ENCODE measurements at places on chromosomes 7 and 10.

DNA sequence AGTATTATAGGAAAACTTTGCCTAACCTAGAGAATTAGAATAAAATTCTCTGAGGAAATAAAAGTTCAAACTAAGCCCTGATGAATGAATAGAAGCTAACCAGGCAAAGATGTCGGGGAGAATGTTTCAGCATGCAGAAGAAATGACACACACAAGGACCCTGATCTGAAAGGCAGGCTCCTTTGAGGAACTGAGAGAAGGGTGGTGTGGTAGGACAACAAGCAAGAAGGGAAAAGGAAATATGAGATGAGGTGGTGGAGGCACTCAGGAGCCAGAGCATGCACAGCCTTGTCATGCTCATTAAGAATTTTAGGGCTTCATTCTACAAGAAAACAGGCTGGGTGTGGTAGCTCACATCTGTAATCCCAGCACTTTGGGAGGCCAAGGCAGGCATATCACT, 90.6 kb downstream of the ARHGAP12 start:
- no peak for DNase-seq

DNA sequence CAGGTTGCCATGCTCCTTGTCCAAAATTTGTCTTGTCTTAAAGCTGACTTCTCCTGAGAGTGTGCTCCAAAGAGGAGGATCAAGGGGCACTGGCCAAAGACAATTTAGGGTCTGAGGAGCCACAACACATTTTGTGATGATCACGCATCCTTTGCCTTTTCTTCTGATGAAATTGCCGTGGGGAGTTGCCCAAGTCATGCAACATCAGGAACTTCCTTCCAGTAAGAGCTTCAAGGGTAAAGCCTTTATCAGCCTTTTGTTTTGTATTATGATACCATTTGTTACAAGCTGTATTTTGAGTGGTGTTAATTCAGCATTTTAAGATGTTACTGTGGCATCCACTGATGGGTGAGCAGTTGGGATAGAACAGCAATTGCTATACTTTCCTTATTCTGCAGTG, 131.2 kb upstream of the MKI67 start:
- no peak for DNase-seq

- no peak for DNase-seq
Measured at GRCh38 chr7:32191305-32191704, 121.1 kb upstream of the PDE1C start.

DNA sequence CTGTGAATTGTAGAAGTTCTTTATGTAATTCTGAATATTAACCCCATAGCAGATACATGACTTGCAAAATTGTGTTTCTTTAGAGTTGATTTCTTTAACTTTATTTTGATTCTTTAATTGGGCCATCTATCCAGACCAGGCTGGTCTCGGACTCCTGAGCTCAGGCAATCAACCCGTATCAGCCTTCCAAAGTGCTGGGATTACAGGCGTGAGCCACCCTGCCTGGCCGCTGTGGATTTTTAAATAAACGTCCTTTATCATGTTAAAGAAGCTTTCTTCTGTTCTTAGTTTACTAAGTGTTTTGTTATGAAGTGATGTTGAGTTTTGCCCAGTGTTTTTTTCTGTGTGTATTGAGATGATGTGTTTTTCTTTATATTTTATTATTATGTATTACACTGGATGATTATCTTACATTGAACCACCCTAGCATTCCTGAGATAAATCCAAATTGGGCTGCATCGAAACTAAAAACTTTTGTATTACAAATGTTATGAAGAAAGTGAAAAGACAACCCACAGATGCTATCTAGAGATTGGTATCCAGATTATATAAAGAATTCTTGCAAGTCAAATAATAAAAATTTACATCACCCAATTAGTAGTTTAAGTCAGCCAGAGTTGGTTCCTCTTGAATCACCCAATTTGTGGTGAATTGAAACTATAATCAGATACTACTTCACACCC, 118.1 kb downstream of the TPST1 start:
- no peak for DNase-seq

DNA sequence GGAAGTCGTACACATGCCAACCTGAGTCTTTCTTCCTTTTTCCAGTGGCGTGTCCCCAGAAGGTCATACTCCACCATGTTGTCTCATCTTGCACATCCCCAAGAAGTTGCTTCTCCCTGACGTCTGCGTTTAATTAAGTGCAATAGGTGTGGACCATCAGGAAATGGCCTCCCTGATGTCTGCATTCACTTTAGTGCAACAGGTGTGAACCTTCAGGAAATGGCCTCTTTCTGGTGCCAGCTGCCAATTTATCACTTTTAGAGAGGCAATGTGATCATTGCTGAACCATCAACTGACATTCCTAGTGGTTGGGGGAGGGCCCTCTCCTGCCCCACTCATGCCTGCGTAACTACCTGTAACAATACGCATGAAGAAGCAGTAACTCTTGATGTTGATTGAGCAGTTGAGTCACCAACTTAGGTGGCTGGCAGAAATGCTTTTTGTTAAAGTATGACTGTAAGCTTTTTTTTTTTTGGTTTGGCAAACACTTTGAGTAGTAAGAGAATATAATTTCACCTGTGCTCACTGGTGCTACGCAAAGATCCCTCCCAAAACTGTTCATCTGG, 25.8 kb downstream of the SCIN start:
- DNase-seq = no peak

GRCh38 chr10:1343176-1343575, 287.0 kb downstream of the WDR37 start:
- no peak for DNase-seq

DNA sequence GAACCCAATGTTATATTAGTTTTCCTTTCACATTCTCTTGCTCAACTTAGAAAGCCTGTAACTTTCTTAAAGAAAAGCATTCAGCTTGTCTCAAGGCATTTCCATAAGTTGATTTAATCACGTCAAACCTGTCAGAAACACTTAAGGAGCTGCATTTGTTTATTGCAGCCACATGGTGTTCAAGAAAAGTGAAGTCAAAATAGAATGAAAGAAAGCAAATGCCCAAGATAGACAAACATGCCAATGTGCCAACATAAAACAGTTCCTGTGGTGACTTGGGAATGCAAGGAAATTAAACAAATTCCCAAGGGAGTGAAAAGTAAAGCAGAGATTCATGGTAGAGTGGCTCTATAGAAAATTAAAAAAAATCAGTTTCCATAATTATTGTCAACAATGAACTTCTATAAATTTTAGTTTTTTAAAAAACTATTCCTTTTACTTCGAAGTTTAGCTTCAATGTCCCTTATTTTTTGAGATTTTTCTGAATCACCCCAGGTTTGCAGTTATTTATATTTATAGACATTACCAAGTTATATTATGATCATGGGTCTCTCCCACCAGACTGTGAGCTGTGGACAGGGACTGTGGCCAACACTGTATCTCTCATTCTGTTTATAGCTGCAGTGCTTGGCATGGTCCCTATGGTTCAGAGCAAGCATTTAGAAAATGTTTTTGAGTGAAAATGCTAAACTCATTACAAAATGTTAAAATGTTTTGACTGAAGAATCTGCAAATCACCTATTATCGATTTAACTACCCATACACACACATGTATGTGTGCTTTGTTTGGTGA, 887.4 kb downstream of the REEP3 start:
- no peak for DNase-seq

DNA sequence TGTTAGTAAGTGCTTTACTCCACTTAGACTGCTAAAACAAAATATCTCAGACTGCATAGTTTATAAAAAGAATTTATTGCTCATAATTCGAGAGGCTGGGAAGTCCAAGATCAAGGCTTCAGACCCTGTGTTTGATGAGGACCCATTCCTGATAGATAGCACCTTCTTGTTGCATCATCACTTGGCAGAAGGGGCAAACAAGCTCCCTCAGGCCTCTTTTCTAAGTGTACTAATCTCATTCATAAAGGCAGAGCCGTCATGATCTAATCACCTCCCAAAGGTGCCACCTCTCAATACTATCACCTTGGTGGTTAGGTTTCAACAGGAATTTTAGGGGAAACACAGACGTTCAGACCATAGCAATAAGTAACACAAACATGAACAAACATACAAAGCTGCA, 55.4 kb downstream of the CRPPA start:
- no peak for DNase-seq

DNA sequence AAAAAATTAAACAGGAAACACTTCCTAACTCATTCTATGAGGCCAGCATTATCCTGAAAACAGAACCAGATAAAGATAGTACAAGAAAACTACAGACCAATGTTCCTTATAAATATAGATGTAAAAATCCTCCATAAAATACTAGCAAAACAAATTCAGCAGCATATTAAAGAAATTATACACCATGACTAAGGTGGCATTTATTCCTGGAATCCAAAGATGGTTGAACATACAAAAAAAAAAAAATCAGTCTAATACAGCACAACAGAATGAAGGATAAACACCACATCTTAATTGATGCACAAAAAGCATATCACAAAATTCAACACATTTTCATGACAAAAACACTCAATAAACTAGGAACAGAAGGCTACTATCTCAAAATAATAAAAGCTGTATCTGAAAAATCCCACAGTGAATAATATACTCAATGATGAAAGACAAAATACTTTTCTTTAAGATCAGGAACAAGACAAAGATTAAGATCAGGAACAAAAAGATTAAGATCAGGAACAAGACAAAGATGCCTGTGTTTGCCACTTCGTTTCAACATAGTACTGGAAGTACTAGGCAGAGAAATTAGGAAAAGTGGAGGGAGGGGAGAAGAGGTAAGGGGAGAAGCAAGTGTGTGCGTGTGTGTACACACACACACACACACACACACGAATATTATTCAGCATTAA, 95.6 kb downstream of the SNX13 start:
- DNase-seq = no peak

DNA sequence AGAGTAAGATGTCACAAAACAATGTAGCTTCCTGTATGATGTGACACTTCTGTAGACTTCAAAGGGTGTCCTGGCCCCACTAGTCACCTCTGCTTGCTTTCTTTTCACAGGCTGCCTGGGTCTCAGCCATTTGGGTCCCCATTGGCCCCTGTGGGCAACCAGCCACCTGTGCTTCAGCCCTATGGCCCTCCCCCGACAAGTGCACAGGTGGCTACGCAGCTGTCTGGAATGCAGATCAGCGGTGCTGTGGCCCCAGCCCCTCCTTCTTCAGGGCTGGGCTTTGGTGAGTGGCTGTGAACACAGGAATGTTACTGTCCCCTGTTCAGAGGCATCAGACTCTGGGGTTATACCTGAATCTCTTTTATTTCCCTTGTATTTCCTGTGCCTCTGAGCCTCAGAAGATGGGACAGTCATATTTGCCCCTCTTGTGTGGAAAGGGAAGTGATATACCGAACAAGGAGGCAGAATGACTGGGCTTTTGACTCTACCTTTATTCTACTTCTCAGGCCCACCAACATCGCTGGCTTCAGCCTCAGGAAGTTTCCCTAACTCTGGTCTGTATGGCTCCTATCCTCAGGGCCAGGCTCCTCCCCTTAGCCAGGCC, 15.4 kb downstream of the SEC24C start:
- DNase-seq = no peak

GRCh38 chr10:7409732-7410168, 1.1 kb downstream of the SFMBT2 start:
- no peak for DNase-seq

GRCh38 chr10:4280461-4281189, 495.6 kb upstream of the KLF6 start:
- no peak for DNase-seq

DNA sequence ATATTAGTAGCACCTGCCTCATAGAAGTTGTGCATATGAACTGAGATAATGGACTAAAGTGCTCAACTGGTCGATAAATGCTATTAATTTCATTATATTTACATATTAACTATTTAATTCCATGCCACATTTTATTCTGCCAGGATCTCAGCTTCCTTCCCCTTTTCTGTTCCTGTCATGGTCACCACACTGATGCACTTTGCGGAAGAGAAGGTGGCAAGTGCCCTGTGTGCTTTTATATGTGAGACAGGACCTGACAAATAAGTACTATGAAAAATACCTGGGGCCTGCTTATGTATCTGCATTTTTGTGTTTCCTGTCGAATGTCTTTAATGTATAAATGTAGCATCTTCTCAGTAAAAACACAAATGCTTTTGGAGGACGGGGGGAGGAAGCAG, 12.2 kb downstream of the ATP6V0E2 start:
- DNase-seq = no peak

DNA sequence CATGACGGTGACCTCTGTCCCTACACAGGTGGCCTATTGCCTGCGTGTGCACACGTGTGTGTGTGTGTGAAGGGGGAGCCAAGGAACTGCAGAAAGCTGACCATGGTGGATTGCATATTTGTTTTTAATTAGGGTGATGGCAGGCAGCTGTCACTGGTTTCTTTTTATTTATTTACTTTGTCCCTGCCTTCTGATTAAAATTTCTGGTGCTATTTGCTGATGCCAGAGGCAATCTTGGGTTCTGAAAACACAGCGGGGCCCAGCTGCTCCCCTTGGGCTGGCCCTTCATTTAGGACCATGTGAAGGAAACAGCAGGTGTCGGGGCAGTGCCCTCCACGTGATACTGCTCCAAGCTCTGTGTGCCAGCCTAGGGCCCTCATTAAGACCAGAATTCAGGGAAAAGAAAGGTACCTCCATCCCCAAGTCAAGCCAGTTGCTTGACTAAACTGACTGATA, 71.3 kb upstream of the PODXL start:
- no peak for DNase-seq
